ENCODE measurements at places on chromosomes 6 and 20.

DNA sequence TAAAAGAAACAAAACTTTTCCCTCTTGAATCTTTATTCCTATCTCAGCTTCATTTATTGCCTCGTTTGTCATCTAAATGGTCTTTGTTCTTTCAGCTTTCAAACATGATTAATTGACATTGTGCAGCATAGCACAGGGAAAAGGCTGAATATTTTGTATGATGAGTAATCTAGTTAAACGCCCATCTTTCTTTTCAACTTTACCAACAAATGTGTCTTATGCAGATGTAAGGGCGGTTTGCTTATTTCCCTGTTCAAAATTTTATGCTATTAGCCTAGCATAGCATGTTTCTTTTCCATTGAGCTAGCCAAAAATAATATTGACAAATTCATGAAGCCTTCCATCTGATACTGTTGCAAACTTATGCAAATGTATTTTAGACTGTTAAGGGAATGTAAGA, 176.4 kb upstream of the AKAP12 start:
- no peak for DNase-seq

DNA sequence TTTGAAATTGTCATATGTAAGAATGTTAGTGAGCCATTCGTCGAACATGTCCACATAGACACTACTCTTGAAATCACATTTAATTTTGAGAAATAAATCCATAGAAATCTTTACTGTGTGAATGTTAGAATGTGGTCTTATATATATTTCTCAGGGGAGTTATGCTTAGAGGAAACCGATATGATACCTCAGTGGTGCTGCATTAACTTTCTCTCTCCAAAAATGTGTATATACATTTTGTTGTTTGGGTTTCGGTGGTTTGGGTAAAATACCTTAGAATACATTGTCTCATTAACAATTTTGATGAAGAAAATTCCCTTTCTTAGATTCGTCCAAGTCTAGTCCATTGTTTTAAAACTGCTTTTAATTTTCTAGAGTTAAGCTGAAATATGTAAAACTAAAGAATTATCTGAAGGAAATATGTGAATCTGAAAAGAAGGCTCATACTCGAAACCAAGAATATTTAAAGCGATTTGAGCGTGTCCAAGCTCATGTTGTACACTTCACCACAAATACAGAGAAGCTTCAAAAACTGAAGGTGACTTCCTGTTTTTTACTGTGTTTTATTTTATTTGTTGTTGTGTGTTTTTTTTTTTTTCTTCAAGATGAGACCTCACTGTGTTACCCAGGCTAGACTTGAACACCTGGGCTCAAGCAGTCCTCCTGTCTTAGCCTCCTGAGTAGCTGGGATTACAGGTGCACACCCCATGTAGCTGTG, 10.3 kb downstream of the KIZ start:
- no peak for DNase-seq

- no peak for DNase-seq
Observed at GRCh38 chr20:3908667-3909066, 19.5 kb downstream of the PANK2 start.

DNA sequence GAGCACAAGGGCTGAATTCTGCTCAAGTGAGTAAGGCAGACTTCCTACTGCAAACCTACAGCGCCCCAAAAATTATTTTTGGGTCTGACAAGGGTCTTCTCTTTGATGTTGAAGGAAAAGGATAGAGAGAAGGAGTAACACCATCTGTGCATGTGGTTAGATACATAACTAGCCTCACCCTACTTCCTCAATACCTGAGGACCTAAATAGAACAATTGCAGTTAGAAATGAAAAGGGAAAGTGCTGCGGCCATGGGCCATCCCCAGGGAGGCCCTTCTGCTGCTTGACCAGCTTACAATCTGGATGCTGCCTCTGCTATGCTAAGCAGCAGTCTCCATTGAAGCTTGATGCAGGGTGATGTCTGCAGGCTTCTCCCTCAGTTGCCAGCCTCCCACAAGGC, 63.2 kb upstream of the ARMH2 start:
- DNase-seq = no peak

DNA sequence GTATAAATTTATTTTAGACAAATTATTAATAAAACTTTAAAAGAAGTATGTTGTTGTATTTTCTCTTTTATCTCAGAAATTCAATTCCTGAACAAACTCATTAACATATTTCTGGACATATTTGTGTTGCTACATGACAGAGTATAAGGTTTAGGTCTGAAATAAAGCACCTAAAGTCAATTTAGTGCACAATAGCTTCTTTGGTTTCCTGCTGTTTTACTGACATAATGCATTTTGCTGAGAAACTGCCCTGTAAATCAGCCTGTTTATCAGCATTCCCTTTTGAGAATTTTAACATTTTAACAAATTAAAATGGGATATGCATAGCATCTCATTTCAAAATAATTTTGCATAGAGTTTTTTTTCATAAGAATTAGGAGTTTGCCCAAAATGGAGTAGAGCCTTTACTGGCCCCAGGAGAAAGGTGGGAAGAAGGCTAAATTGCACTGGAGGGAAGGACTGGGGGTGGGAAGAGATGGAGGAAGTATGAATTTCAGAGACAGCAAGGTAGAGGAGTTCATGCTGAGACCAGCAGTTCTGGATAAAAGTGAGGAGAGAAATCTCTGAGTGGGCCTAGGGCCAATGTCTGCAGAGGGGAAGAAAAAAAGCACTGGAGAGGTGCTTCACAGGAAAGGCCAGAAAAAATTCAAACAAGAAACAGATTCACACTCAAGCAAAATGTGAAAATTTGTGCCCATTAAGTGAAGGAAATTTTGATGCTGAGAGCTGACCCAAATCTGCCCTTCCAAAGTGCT, 324.2 kb upstream of the HSF2 start:
- DNase-seq = no peak

DNA sequence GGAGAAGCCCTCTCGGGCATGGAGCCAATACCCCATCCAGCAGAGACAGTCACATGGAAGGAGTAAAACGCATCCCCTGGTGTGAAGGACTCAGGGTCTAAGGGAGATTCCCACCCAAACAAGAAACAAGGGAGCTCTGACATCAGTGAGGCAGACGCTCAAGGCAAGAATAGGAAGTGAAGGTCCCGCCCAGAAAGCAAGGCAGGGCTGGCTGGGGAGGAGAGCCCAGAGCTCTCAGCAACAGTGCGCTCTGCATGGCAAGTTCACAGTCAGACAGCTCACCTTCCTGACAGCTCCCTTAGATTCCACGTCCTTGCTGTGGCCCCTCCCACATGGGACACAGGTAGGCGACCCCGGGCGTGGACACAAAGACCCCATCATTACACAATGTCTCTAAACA, 85.6 kb downstream of the TTLL2 start:
- no peak for DNase-seq

DNA sequence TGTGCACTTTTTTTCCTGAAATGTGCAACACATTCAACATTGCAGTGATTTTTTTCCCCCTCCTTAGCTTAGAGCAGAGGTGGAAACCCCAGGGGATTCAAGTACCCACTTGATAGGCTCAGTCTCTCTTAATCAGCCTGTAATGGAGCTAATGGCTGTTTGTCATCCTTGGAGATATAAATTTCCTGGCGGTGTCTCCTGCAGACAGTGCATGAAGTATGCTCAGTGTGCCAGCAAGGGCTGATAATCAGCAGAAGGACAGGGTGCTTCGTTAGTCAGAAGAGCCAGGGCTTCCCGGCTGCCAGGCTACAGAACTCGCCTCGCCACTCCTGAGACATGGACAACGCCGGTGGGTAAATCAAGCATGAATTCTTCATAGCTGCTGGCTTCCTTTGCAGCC, 69.8 kb upstream of the PHACTR2 start:
- no peak for DNase-seq

DNA sequence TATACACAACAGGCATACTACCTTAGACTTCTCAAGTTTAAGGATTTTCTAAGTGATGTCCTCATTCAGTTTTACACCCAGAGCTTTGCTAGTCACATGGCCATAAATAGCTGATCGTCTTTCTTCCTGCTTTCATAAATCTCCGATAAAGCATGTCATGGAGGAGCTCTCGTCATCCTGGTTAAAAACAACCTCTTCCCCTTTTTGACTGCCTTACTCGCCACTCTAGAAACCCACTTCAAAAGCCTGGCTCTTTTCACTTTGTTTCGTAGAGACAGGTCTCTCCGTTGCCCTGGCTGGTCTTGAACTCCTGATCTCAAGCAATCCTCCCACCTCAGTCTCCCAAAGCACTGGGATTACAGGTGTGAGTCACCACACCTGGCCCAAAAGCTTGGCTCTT, 67.0 kb upstream of the SMIM29 start:
- DNase-seq = no peak

DNA sequence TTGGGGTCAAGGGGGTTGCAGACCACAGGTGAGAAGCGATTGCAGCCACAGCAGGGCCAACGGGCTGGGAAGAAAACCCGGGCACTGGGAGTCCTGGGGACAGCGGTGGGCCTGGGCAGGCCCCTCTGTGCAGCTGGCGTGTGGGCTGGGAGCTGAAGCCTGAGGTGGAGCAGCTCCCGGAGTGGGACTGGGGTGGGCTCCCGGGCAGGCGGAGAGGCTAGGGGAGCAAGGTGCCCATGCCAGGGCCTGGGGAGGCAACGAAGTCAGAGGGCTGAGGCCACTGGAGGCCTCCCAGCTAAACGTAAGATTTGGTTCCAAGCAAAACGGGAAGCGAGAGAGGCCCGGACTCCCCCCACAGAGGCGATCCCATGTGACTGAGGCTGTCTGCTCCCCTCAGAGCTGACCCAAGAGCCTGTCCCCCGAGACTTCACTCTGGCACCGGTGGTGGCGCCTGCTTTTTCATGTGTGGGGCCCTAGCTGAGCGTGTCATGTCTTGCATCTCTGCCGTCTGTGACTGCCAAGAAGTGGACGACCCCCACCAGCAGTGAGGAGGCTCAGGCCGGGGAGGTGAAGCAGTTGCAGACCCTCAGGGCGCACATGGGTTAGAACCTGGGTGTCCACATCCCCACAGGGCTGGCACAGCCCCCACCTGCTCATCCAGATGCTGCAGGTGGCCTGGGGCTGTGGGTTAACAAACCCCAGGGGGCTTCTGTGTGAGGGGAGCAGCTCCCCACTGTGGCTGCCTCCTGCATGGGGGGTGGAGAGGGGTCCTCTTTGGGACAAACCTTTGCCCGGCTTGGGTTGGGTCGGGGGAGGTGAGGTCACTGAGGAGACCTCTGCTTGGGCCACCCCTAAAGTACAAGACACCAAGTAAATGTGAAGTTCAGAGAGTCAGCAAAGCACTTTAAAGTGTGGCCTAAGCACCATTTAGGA, 212.3 kb downstream of the TAF4 start:
- DNase-seq = no peak

GRCh38 chr6:163616452-163616851, 201.9 kb downstream of the QKI start:
- DNase-seq = no peak

DNA sequence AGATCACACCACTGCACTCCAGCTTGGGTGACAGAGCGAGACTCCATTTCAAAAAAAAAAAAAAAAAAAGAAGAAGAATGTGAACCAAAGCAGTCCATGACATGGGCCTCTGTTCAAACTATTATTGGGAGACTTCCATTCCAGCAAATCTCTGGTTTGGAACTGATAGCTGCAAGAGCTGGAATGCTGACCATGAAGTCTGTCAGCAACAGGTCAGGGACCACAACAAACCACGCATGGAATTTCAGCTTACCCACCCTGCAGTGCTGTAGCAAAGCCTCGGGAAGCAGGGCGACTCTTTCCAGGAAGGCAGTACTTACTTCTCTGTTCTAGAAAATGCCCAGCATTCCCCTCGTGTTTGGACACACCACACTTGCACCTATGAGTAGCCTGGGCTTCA, 34.1 kb upstream of the TBC1D7 start:
- DNase-seq = no peak

DNA sequence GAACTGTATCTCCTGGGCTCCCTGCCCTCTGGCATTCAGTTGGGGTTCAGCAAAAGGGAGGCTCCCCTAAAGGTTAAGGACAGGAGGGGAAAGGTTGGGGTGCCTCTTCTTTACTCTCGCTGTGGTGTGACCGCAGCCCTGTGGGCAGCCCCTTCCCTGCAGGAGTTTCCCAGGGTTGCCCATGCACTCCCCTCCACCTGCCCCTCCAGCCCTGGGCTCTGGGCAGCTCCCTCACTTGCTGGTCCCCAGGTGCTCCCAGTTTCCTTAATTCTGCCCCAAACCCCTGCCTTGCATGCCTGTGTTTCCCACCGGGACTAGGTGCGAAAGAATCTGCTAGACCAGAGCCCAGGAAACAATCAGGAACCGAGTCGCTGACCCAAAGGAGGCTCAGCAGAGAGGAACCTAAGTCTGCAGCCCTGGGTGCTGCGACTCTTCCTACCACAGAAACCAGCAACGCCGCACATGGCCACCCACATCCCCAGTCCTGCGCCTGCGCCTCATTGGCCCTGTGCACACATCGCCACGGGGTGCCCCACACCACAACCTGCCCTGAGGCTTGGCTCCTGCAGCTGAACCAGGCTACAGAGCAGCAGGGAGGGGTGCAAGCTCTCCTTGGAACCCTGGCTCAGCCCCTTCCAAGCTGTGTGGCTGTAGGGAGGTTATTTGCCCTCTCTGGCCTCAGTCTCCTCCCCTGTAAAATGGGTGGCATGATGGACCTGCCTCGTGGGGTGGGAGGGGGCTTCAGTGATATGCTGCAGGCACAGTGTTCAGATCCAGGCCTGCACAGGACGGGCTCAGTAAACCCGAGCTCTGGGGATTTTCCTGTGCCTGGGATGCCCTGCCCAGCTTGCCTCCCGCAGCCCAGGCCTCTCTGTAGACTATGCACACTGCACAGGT, 487.6 kb downstream of the PREX1 start:
- DNase-seq = no peak

Data from HEK293T (cell line).